ENCODE measurements at places on chromosomes 6 and 20. TPM values are rescaled to one million over a fixed set of nuclear protein-coding genes. Genes with fewer than 3 reads are reported as not detected.

Gene BEND6
- total RNA-seq, result not detected

Gene PACSIN1
- 1.6 TPM for total RNA-seq

- peaks cover 3% of the 10 kb centered on the region for H3K36me3 ChIP-seq
- peaks cover 23% of the 10 kb centered on the region for H3K4me1 ChIP-seq
- no peak for DNase-seq
These were observed 92.9 kb upstream of the SHLD1 start for GRCh38 chr20:5657190-5657875.

DNA sequence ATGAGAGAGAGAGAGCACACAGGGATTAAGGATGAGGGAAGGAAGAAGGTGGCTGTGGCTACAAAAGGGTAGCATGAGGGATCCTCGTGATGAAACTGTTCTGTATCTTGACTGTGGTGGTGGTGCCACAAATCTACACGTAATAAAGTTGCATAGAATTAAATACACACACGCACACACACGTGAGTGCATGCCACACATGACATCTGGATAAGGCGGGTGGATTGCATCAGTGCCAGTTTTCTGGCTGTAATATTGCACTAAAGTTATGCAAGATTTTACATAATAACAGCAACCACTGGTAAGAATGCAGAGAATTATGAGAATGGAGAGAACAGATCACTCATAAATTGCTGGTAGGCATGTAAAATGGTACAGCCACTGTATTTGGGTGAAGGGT is 16.9 kb upstream of the STK35 start:
- H3K4me1 ChIP-seq, result no peaks in the 10 kb centered on the region
- H3K27me3 ChIP-seq, result peaks cover 26% of the 10 kb centered on the region
- DNase-seq, result no peak
- no peak overlapping the region for H3K27ac ChIP-seq

DNA sequence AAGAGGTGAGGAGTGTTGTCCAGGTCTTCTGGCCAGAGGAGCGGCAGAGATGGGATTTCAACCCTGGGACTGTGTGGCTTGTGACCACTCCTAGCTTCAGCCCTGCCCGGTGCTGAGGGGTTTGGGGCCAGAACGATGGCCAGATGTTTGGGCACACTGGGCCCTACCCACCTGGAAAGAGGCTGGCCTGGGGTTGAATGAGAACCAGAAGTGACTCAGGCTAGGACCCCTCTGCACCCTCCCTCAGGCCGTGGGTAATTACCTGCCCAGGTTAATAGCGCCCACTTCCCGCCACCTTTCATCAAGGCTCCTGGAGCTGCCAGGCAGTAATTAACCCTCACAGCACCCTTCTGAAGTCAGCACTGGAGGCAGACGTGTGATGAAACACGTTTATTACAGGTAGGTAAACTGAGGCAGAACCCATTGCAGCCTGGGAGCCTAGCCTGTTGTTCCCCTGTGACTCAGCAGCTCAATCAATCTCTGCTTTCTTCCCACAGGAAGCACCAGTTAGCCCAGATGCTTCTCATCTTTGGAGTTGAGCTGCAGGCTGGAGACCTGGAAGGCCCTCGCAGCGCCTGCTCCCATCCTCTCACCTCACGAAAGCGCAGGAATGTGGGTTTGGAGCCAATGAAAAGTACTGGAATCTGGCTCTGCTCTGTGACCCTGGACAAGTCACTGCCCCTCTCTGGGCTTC is 120.8 kb downstream of the CEBPB start:
- no peaks in the 10 kb centered on the region for H3K4me1 ChIP-seq
- no peak for DNase-seq
- no peaks in the 10 kb centered on the region for H3K36me3 ChIP-seq
- H3K27me3 ChIP-seq, result peaks cover 24% of the 10 kb centered on the region
- no peak overlapping the region for H3K4me3 ChIP-seq
